ENCODE measurements at places on chromosomes 6 and 20. TPM values are rescaled to one million over a fixed set of nuclear protein-coding genes. Genes with fewer than 3 reads are reported as not detected.

The SFTA2 gene
- not detected for total RNA-seq

The ZBP1 gene
- not detected for total RNA-seq

The USP49 gene
- 8.4 TPM for total RNA-seq

The TTLL9 gene
- not detected for total RNA-seq

The SRSF12 gene
- 0.15 TPM for total RNA-seq

GRCh38 chr20:58544286-58544685 is 29.1 kb upstream of the APCDD1L start:
- H3K4me3 ChIP-seq, result no peak overlapping the region
- H3K27me3 ChIP-seq, result no peaks in the 10 kb centered on the region
- no peak overlapping the region for H3K27ac ChIP-seq
- H3K4me1 ChIP-seq, result no peaks in the 10 kb centered on the region

DNA sequence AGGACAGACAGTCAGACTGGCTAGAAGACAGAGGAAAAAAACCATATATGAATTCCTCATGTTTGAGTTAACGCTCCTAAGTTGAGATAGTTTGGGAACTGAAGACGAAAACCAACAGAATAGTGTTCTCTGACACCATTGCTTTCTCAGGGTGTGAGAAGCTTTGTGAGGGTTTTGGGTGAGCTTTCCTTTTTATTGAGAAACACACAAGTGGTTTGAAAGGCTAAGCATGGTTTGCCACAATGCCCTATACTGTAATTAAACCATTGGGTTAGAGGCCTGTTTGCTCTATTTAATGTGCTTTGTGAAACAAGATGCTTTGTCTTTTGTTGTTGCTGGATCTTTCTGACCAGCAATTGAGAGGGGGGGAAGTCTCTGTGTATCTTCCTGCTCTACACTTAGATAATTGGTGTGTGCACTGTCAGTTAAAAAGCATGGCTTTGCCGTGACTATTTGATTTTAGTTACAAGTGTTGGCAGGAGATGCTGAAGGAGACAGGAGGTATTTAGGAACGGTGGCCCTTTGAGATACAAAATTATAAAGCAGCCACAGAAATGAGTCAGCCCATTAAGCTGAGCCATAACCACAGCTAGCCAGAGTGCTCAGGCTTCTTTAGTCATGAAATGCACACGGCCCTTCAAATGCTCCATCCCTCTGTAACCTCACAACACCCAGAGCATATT is 273.0 kb upstream of the PREP start:
- no peaks in the 10 kb centered on the region for H3K4me1 ChIP-seq
- H3K27me3 ChIP-seq, result no peaks in the 10 kb centered on the region
- H3K4me3 ChIP-seq, result no peak overlapping the region
- H3K27ac ChIP-seq, result no peak overlapping the region
- no peaks in the 10 kb centered on the region for H3K36me3 ChIP-seq
- no peak for DNase-seq
